ENCODE measurements at places on chromosomes 1 and 21. TPM values are rescaled to one million over a fixed set of nuclear protein-coding genes. Genes with fewer than 3 reads are reported as not detected.
A peak's percentile ranks its signal among the peaks of the same experiment; 100 is the strongest.

LCE2C gene
- total RNA-seq: not detected

IFNAR2 gene
- total RNA-seq: 10.1 TPM

GRCh38 chr1:20487236-20487590, 1.2 kb upstream of the CAMK2N1 start:
- no peak for DNase-seq

GRCh38 chr1:180252638-180253536, 22.8 kb downstream of the LHX4 start:
- DNase-seq: peak; percentile 70

GRCh38 chr1:109272831-109273547, 10.0 kb downstream of the PSRC1 start:
- no peak for DNase-seq

- DNase-seq: no peak
Measured at GRCh38 chr1:237687804-237688203, 202.9 kb downstream of the ZP4 start.

GRCh38 chr1:47753808-47754207, 243.4 kb downstream of the TRABD2B start:
- no peak for DNase-seq
